Fibroblast of skin of abdomen (primary cell): ENCODE measurements at places on chromosomes 7 and 10.

DNA sequence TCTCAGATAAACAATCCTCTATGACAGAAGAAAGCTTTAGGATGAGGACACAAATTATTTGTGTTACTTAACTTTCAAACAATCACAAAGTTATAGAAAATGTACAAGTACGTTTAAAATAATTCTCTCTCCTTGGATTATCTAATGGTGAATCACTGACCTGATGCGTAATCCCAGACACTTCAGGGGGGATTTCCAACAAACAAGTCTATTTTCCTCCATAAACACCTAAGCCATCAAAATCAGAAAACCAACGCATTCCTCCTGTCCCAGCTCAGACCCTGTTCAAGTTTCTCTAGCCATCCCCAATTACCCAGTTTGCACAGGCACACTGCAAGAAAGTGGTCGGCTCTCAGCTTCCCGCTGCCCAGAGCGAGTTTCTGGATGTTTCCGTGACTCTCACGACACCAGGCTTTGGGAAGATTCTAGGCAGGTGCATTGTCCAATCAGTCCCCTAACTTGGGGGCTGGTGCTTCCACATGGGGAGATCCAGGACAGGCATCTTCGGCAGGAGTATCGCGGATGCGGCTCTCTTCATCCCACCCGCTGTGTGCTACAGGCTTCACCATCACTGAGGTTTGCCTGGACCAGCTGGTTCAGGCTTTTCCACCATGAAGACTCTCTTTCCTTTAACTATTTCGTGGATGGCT is 200.0 kb downstream of the ZMYND11 start:
- no peak for DNase-seq

GRCh38 chr10:80253266-80253962 is 36.0 kb downstream of the MAT1A start:
- no peak for DNase-seq

- peak; percentile 15 for DNase-seq
Observed at GRCh38 chr10:29377333-29377961, 88.6 kb downstream of the LYZL1 start.

GRCh38 chr7:79244482-79244881 is 209.0 kb downstream of the MAGI2 start:
- no peak for DNase-seq

DNA sequence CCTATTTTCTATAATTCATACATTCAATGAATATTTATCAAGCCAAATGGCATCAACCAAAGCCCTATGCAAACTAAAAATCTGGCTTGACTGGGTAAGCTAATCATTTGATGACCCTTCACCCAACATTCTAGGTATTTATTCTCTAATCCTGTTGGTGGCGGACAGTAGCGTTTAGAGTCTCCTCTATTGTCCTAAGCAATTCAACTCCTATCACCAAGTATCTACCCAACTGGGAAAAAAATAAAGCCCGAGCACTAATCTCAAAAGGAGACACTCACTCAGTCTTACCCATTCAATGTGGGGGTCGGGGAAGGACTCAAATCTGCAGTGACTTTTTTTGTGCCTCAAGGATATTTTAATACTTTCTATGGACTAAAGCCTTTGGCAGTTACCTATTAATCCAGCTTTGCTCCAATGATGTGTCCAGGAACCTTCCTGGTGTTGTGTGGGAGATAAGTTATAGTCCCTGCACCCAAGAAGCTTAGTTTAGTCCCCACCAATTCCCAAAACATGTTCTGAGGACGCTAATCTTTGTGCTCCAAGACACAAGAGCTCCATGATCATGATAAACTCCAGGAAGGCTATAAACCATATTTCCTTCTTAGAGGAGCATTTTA is 30.6 kb downstream of the DNMBP start:
- no peak for DNase-seq

DNA sequence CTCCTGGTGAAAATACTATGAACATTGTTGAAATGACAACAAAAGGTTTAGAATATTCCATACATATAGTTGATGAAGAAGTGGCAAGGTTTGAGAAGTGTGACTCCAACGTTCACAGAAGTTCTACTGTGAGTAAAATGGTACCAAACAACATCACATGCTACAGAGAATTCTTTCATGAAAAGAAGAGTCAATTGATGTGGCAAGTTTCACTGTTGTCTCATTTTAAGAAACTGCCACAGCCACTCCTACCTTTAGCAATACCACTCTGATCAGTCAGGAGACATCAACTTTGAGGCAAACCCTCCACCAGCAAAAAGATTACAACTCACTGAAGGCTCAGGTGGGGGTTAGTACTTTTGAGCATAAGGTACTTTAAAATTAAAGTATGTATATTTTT is 693.3 kb downstream of the GRID1 start:
- DNase-seq = no peak

- no peak for DNase-seq
Observed at GRCh38 chr10:25642721-25643120, 291.3 kb upstream of the MYO3A start.

DNA sequence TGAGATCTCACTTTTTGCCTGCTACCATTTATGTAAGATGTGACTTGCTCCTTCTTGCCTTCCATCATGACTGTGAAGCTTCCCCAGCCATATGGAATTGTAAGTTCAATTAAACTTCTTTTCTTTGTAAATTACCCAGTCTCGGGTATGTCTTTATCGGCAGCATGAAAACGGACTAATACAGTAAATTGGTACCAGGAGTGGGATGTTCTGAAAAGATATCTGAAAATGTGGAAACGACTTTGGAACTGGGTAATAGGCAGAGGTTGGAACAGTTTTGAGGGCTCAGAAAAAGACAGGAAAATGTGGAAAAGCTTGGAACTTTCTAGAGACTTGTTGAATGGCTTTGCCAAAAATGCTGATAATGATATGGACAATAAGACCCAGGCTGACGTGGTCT is 10.6 kb upstream of the GARIN1A start:
- DNase-seq = no peak

GRCh38 chr7:50564640-50565558 is at the start of gene DDC:
TSS of gene DDC (minus strand) at chr7:50565405. CDS start at chr7:50544085, 21,320 bp downstream.
- no peak for DNase-seq

DNA sequence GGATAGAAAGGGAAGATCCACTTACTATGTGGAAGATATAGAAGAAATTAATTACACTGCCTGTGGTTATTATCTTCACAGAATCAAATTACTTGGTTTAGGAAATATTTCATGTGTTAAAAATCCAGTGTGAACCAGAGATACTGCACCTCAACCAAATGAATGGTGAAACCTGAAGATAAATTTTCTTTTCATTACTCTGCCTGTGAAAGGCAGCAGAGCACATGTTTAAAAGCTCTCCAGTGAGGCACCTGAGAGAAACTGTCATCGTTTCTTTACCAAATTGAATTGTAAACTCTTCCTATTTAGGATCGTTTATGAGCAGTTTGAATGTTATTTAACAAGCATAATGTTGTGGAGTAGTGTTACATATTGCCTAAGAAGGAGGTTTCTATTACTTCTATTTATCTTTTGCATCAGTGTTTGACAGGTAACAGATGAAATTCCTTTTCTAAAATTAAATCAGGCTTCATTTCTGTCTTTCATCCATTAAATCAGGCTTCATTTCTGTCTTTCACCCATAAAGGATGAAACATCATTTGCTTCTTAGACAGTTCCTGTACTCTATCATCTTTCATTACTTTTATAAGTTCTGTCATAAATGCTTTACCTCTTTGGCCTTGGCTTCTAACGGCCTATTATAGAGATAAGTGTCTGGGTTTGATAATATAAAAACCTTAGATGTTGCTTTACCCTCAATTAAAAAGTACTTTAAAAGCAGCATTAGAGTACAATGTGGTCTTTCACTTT is 266.6 kb downstream of the NXPH1 start:
- no peak for DNase-seq

GRCh38 chr7:134669845-134670373 is 23.3 kb downstream of the BPGM start:
- DNase-seq = peak; percentile 89

DNA sequence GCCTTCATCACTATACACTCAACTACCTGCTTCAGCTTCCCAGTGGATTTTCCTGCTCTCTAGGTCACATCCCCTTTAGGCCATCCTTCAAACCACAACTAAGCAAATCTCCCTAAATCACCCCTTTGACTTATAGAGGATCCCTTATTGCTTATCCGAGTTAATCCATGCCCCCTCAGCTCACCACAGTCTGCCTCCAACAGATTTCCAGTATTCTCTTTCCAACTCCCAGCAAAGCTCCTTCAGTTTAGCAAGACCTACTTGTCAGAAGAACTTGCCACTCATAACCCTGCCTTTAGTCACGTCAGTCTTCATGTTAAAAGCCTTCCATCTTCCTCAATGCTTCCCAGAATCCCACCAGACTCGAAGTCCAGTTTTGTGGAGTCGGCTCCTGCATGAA is 38.6 kb downstream of the RAPGEF5 start:
- DNase-seq = no peak

DNA sequence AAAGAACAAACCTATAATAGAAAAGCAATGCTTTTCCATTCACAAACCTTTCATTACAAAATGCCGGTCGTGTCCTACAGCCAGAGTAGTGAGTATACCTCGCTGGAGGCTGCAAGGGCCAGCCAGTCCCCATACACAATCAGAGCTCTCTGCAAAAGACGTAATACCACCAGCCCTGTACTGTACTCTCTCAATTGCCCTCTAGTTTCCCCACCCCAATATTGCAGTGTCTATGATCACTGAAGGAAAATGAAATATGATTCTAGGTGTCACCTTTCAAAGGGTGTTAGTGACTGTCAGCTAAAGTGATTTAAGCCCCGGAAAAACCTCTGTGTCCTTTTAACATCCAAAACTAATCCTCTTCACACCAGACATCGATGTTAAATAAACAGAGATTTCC is 24.8 kb downstream of the PLXNA4 start:
- no peak for DNase-seq

GRCh38 chr10:48390933-48391845 is 84.7 kb downstream of the MAPK8 start:
- peak; percentile 59 for DNase-seq

DNA sequence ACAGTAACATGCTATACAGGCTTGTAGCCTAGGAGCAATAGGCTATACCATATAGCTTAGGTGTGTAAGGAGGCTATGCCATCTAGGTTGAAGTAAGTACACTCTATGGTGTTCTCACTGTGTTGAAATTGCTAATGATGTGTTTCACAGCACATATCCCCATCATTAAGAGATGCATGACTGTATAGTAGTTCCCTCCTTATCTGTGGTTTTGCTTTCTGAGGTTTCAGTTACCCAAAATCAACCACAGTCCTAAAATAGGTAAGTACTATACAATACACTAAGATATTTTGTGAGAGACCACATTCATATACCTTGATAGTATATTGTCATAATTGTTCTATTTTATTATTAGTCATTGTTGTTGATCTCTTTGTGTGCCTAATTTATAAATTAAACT is 12.7 kb downstream of the FZD1 start:
- no peak for DNase-seq

DNA sequence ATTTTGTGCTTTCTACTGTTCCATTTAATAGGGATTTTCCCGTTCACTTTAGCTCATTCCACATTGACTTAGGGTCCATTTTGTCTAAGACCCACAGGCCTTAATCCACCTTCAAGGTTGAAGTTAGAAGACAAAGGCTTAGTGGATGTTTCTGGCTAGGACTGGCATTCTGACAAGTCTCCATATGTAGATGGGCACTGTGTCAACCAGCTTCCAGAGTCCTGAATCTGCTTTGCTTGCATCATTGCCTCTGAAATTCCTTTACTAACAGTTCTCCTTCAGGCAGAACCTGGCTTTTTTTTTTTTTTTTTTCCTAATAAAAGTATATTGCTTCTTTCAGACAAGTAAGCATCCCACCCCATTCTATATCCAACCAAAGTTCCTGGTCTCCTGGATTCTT is 69.6 kb upstream of the PDCD4 start:
- peak; percentile 81 for DNase-seq

DNA sequence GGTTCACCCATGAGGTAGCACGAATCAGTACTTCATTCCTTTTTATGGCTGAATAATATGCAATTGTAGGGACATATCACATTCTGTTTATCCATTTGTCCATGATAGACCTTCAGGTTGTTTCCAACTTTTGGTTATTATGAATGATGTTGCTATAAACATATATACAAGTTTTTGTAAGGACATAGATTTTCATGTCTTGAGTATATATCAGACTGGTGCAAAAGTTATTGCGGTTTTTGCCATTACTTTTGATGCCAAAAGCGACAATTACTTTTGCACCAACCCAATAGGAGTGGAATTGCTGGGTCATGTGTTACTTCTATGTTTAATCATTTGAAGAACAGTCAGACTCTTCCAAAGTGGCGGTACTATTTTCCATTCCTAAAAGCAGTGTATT is 361.5 kb downstream of the RPS24 start:
- no peak for DNase-seq

DNA sequence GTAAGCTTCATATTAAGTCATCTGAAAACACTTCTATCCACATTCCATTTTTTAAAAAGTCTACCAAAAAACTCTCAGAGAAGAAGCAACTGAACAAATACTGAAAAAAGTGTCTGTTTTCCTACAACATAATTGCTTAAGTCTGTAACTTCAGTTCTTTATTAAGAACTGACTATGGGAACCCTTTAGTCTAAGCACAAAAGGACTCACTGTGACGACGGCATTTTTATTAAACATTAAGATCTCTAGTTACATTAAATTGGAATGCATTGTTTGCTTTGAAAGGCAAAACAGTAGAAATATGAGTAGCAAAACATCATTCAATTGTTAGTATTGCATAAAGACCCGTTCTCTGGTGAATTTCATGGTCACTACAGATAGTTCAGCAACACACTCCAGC is 5.8 kb upstream of the FAM3C start:
- DNase-seq = peak; percentile 30

GRCh38 chr10:909831-910230 is 21.7 kb downstream of the LARP4B start:
- peak; percentile 49 for DNase-seq

DNA sequence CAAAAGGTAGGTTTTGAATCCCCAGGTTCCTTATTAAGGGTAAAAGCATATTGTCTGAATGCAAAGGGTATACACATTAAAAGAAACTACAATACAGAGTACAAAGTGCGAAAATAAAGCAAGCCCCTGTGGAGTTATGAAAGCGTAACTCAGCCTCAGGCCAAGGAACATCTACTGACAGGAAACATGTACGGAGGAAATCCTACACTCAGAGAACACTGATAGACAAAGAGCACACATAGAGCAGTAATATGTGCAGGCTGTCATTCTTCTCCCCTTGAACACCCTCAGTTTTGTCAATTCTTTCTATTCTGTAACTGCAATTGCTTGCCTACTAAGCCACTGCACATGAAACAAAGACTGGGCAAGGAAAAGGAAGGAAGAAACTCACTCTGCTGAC is 150.2 kb downstream of the DGKB start:
- no peak for DNase-seq

- peak; percentile 99 for DNase-seq
Observed at GRCh38 chr10:126397640-126398382, 9.5 kb upstream of the ADAM12 start.

GRCh38 chr10:21496343-21497176 is 28.9 kb downstream of the SKIDA1 start:
- DNase-seq = no peak

GRCh38 chr10:51170518-51171245 is 96.4 kb downstream of the PRKG1 start:
- peak; percentile 38 for DNase-seq

DNA sequence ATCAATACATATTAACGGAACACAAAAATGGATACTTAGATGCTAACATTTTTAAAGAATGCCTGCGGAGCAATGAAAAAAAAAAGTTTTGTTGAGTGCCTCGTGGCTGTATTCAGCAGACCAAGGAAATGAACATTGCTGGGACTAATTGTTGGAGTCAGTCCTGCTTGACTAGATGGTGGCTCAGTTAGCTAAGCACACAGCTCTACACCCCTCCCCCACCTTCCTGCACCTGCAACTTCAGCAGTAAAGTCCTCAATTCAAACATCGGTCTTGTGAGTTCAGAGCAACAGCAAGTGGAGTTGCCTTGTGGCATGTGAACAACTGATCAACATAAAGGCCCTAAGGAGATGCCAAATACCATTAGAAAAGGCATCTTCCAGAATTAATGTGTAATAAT is 326.0 kb upstream of the NPSR1 start:
- no peak for DNase-seq
